T-helper 2 cell (primary cell): ENCODE measurements at places on chromosomes 6 and 20.

GRCh38 chr6:169905041-169905807 lies 153.8 kb downstream of the ERMARD start:
- no peak for DNase-seq

DNA sequence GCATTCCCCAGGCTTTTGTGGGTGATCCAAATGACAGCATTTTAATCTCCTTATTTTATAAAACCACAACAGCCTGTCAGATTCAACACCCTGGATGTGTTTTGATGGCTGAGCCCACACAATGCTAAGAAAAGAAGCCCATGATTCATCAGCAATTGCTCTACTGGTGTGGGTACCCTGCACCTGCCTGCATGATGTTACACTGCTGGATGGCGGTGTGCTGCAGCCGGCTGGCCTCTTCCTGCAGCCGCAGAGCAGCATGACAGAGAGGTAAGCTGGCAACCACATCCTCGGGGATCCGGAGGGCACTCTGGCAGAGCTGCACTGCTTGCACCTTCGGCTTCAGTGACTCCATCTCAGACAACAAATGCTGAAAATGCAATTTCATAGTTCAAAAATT lies 327.5 kb downstream of the SYNE1 start:
- DNase-seq = peak; percentile 15

DNA sequence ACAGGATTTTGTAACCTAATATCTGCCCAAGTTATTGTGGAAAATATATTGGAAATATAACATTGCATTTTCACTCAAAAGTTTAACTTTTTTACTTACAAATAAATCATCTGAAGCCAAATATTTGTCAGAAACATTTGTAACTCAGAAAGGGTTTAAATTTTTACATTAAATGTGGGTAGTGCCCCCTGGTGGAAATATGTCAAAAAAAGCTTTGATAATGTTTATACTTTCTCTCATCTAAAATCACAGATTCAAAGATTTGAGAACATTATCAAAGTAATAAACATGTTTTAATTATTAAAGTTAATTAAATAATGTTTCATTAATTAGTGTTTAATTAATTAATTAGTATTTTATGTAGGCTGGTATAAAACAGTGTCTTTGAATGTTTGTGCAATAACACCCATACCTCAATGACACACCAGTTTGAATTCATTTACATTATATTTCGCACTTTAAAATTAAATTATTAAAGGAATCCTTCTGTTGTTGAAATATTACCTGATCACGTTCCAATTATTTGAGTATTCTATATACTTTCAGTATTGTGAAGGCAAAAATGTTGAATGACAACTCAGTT lies 320.1 kb upstream of the FKBP1C start:
- no peak for DNase-seq

DNA sequence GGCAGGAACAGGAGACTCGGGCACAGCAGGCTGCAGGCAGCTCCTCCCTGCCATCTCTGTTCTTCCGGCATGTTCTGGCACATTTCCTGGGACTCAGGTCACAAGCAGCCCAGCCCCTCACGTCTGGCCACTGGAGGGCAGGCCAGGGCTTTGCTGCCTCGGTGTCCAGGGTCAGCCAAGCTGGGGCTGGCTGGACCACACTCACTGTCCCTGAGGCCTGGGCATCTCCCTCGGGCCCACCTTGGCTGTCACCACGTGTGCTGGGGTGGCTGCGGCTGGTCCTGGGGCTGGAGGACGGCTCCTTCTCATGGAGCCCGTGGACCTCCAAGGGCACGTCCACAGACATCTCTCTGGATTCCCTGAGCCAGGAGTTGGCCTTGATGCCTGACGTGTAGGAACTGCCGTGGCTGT lies 18.5 kb downstream of the FRMD1 start:
- no peak for DNase-seq

DNA sequence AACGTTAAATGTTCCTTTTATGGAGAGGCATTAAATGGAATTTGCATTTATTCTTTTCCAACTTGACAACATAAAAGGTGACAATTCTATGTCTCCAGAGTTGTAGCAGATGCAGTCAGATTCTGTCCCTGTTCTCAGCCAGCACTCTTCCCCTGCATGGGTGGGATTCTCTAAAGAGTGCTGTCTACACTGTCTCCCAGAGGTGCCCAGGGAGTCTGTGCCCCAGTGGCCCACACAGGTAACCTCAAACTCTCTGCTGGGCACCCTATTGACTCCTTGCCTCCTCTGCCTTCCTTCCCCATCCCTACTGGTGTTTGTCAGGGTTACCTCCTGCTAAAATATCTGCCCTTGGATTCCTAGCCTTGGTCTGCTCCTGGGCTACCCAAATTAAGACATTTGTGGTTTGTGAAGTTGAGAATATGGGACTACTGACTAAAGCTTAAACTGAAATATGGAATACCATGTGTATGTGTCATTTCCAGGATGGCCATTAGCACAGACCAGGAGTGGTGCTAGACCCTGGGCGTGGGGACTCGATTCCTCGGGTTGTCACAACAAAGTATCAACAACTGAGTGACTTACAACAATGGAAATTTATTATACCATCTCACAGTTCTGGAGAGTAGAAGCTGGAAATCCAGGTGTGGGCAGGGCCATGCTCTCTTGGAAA lies 284.7 kb downstream of the CDH26 start:
- DNase-seq = no peak
